ENCODE measurements at places on chromosomes 5 and 9. TPM values are rescaled to one million over a fixed set of nuclear protein-coding genes. Genes with fewer than 3 reads are reported as not detected.

GRCh38 chr9:2809692-2810419 lies 34.0 kb downstream of the PUM3 start:
- no peak for DNase-seq

- DNase-seq = no peak
These were observed 58.1 kb downstream of the PTCH1 start for GRCh38 chr9:95458666-95459065.

GRCh38 chr5:31066655-31067328 lies 126.7 kb upstream of the CDH6 start:
- no peak for DNase-seq

ANXA1 gene
- total RNA-seq = 6.6 TPM

DNA sequence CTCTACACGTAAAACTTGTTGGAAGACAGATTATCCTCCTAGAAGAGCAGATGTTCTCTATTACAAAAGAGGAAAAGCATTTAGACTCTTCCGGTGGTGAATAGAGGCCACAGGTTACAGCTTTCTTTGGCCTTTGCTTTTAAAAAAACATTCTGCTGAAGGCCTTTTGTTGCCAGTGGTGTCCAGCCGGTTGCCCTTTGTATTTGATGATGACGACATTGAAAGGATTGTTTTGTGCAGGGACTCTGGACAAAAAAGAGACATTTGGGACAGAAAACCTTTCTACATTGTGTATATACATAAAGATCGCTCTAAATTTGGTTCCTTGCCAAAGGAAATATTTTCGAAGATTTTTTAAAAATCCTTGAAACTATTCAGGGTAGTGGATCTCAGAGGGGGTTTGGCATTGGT lies 180.3 kb downstream of the C9orf152 start:
- DNase-seq = peak; percentile 21

- no peak for DNase-seq
These were observed 13.5 kb downstream of the CREBRF start for GRCh38 chr5:173069671-173070070.

PCDHGA1 gene
- 0.93 TPM for total RNA-seq

- DNase-seq = no peak
These were observed 46.6 kb downstream of the CD180 start for GRCh38 chr5:67149951-67150523.

DNA sequence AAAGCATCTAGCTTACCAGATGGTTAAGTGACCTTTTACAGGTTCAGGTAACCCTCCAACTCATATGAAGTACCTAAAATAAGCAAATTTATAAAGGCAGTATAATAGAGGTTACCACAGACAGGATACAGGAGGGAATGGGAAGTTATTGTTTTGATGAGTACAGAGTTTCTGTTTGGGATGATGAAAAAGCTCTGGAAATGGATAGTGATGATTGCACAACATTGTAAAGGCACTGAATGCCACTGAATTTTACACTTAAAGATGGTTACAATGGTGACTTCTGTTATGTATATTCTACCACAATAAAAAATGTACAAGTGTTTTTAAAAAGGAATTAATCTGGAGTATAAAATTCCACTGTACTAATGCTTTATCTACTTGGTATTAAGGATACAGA lies 75.0 kb upstream of the NIPBL start:
- DNase-seq = no peak

TEX48 gene
- total RNA-seq = not detected

DNA sequence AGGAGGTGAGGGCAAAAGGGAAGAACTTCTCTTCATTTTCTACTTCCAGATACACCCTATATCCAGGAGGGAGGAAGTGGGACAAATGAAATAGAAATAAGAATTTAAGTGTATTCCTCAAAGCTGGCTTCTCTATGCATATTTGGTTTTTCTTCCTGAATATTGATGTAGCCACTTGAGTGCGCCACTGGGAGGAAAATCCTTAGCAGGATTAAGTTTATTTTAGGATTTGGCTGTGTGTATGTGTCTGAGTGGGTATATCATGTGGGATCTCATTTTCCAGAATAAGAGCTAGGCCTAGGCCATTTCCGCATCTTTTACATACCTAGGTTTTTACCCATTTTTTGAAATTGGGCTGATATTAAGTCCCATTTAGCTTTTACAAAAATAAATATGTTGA lies 42.5 kb downstream of the MAP1B start:
- DNase-seq = no peak

NDOR1 gene
- 39.4 TPM for total RNA-seq

DNA sequence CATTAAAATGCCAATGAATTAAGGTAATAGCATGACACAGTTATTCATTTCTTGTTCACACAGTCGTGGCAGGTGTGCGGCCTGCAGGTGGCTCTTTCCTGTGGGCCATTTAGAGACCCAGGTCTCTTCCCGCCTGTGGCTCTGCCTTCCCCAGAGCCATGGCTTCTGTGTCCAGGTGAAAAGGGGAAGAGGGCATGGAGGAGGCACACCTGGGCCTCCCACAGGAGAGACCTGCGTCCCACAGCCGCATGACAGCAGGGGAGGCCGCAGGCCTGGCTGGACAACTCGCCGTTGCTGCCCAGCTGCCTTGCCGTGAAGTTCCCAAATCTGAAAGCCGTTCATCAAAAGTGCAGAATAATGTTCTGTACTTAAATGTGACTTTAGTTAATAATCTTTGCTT lies 14.4 kb upstream of the PLEKHG4B start:
- DNase-seq = no peak

FOXB2 gene
- total RNA-seq = not detected

WDR38 gene
- total RNA-seq = not detected

DNA sequence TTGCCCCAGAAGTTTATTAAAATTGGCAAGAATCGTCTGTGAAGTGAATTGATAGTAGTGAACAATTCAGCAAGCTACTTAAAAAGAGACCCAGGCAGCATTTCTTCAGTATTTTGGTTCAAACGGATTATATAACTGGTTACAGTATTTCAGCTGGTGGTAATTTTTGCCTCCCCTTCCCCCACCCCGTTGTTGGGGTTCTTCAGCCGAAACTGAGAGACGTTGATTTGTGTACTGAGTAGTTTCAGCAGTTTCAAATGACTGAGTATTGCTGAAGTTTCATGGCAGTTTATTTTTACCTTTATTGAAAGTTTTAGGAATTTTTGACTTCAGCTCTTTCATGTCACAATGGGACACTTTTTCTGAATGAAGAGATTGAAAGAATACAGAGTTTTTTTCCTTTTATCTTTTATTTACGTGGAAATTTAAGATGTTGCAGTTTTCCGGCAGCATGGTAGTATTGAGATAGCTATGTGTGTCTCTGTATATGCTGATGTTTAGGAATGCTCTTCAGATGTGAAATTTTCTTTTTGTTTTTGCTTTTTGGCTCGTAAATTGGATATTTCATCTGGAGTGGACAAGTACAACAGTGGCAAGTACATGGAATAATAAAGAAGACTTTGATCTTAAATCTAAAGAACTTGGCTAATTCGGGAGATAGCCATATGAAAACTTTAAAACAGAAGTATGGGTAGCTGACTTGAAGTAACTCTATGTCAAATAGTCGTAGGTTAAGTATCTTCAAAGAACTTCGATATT lies 1.9 kb downstream of the GPBP1 start:
- DNase-seq = no peak

GRCh38 chr5:140018096-140018481 lies 25.0 kb downstream of the NRG2 start:
- DNase-seq = no peak

DNA sequence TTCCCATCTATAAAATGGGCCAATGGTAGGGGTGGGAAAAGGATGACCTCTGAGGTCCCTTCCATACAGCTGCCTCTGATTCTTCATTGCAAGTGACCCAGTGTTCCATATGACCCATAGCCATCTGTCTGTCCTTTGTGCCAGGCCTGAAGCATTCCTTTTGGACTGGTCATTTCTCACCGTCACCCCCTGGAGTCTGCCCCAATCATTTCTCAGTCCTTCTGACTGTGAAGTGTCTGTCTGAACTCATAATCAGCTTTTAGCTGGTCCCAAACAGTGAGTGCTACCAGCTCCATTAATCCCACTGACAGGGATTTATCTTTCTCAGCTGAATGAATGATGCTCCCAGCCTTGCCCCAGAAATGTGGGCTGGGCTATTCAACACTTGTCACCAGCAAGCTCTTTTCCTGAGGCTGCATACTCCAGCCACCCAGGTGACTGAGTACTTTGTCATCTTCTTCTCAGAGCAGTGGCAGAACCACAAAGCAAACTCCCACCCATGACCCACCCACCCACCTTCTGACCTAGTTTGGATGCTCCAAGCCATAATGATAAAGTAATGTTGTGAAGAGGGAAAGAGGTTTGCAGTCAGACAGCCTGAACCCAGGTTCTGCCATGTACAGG lies 37.4 kb downstream of the KCNIP1 start:
- DNase-seq = no peak

BTNL8 gene
- total RNA-seq = not detected

- no peak for DNase-seq
These were observed 1.6 kb upstream of the CCDC69 start for GRCh38 chr5:151225475-151225874.

DNA sequence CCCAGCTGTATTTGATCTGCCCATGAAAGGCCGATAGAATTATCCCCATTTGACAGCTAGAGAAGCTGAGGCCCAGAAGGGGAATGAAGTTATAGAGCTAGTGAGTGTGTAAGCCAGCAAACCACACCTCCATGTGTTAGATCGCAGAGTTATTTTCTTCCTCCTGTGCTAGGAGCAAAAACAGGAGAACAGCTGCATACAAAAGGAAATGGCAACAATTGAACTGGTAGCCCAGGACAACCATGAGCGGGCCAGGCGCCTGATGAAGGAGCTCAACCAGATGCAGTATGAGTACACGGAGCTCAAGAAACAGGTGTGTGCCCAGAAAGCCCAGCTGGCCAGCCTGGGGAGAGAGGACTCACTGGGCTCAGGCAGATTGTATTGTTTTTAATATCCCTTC lies 30.4 kb downstream of the RAB14 start:
- DNase-seq = no peak

- DNase-seq = no peak
These were observed 238.9 kb upstream of the NR4A3 start for GRCh38 chr9:99582814-99583213.

PCDHB7 gene
- 0.39 TPM for total RNA-seq

GRCh38 chr5:180718810-180719453 lies 20.9 kb downstream of the OR2Y1 start:
- peak; percentile 49 for DNase-seq

- DNase-seq = no peak
These were observed 55.9 kb upstream of the IL12B start for GRCh38 chr5:159386028-159386711.

WNK2 gene
- total RNA-seq = 34.3 TPM

TLR4 gene
- total RNA-seq = 1.3 TPM

BNIP1 gene
- 14.2 TPM for total RNA-seq

SHOC1 gene
- not detected for total RNA-seq

DNA sequence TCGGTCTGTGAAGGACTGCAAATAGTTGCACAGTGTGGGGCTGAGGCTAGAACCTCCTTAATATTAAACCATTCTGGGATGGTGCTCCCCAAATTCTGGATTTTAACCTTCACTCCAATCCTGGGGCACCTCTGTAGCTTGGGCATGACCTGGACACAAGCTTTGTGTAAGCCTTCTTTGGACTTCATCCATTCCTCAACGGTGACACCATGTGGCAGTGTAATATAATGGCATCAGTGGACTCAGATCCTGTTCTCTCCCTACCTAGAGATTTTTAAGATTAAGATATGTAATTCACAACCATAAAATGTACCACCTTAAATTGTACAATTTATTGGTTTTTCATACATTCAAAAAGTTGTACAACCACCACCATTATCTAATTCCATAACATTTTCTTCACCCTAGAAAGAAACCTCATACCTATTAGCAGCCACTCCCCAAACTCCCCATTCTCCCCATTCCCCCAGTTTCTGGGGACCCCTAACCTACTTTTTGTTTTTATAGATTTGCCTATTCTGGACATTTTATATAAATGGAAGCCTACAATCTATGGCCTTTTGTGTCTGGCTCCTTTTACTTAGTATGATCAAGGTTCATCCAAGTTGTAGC lies 4.8 kb upstream of the PLGRKT start:
- DNase-seq = peak; percentile 16

- no peak for DNase-seq
These were observed 446.4 kb upstream of the SEMA6A start for GRCh38 chr5:117020999-117021398.

- no peak for DNase-seq
These were observed 35.4 kb upstream of the SLC2A8 start for GRCh38 chr9:127361561-127361960.

DNA sequence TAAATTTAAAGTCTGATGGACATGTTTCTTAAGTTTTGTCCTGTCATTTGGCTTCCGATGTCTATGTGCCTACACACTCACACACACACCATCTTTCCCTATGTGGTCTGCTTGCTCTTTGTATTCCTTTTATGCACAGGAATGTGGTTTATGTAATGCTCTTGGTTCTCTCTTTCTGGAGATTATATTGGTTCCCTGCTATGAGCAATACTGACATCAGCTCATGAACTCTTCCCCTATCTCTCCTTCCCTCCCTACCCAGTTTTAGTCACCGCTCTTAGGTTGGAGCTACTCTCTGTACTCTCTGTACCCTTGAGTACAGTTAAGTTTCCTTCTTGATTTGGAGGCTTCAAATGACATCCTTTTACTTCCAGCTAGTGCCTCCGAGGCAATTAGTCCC lies 77.9 kb upstream of the MVB12B start:
- DNase-seq = no peak

- no peak for DNase-seq
These were observed 24.7 kb upstream of the GABRA6 start for GRCh38 chr5:161660806-161661205.

DNA sequence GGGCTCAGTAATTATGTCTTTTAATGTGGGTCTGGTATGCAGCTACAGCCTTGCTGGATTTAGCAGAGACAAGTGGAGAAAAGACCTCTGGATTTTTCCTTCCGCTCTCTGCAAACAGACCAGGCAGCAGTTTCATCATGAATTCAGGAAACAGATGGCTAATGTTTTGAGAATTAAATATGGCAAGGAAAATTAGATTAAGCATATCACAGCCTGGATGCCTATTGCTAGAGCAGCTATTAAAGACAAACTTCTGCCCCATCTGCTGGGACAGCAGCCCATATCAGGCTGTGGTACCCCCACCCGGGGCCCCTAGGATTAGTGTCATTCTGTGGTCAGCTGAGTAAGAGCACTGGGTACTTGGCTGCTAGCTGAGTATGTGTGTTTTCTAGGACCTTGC lies 6.2 kb downstream of the SKP2 start:
- DNase-seq = no peak

RAB14 gene
- 59.7 TPM for total RNA-seq

- no peak for DNase-seq
These were observed 294.3 kb downstream of the TLE1 start for GRCh38 chr9:81394881-81395675.

GLRA1 gene
- 0.21 TPM for total RNA-seq

GRCh38 chr5:170484847-170485615 lies 18.8 kb upstream of the KCNIP1 start:
- no peak for DNase-seq

F12 gene
- 2.3 TPM for total RNA-seq

DNA sequence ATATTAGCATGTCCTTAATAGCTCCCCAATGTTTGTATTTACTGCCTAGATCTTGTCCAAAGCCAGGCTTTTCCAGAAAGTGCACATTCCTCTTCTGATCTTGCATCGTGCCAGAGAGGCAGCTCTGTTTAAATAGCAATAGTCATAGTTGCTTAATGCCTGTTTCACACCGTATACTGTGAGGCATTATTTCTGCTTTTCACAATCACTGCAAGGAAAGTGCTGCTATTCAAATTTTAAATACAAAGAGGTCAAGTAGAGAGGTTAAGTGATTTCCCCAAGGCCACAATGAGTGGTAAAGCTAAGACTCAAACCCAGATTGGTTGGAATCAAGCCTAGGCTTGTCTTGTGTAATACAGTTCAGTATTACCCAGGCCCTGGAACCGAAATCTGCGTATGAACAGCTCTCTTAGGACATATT lies 153.6 kb downstream of the SNX18 start:
- no peak for DNase-seq

GRCh38 chr5:45623832-45624231 lies 72.3 kb downstream of the HCN1 start:
- DNase-seq = no peak

ADCY2 gene
- 3.5 TPM for total RNA-seq
